ENCODE measurements at places on chromosomes 11 and 22.
A peak's percentile ranks its signal among the peaks of the same experiment; 100 is the strongest.

- DNase-seq = no peak
Observed at GRCh38 chr22:50569041-50569459, 6.3 kb upstream of the SYCE3 start.

DNA sequence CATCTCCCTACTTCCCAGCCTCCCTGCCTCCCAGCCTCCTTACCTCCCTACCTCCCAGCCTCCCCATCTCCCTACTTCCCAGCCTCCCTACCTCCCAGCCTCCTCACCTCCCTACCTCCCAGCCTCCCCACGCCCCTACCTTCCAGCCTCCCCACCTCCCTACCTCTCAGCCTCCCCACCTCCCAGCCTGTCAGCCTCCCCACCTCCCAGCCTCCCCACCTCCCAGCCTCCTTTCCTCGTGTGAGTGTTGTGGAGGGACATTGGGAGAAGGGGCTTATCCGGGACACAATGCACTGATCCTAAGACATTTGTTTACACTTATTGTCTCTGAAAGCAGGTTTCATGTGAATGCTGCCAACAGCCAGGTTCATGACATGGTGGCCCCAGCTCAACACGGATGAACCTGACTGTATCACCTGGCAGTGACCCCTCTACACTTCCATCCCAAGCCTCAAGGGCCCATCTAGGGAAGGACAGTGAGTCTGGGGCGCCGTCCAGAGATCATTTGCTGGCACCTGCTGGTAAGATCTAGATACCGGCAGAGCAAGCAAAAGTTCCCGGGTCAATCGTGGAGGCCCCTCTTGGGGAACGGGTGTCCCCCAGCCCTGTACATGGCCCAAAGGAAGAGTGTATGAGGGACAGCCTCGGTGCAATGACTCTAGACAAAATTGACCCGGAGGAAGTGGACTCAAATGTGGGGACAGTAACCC lies 34.5 kb upstream of the TH start:
- no peak for DNase-seq

DNA sequence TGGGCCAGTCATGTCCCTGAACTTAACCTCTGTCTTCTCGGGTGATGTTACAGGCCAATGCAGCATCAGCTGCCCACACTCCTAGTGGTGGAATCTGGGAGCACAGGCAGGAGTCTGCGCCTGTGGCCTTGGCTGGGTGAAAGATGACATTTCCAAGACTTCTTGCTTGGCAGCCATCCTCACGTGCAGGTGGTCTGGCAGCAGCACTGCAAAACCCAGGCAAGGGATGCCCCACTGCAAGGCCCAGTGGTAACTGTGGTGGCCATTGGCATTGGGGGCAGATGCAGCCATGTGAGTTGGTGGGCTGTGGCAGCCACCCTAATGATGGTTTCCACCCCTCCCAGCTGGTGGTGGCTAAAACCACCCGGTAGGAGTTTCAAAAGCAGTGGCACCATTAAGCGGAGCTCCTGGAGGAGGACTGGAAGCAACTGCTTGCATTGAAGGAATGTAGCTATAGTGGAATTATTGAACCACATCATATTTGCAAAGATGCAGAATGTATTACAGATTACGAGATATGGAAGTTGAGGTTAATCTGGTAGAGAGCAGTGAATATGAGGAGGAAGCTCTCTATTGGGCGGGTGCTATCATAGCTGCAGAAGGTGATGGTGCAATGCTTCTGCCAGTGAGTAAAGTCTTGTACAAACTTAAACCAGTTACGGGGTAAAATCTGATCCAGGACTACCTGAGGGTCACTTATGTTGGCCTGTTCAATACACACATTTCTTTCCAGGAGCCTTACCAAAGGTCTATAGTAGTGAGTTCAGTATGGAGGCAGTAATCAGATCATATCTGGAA lies 120.7 kb upstream of the TOP3B start:
- peak; percentile 26 for DNase-seq

GRCh38 chr22:31637447-31637890 lies 24.5 kb downstream of the PISD start:
- DNase-seq = no peak

DNA sequence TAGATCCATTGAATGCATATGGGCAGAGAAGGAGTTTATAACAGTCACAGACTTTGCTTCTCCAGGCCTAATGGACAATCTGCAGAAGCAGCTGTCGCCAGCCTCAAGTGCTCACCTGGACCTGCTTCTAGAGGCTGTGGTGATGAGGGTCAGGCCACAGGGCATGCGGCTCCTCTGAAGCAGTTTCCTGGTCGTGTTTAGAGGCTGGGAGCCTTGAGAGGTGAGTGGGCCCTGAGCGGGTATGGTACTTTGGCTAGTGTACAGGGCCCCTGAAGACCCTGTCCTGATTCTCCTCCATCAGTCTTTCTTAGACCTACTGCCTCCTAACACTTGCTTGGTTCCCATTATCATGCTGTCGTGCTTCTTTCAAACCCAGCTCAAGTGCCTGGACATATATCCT lies 41.2 kb downstream of the NXPE2 start:
- no peak for DNase-seq

DNA sequence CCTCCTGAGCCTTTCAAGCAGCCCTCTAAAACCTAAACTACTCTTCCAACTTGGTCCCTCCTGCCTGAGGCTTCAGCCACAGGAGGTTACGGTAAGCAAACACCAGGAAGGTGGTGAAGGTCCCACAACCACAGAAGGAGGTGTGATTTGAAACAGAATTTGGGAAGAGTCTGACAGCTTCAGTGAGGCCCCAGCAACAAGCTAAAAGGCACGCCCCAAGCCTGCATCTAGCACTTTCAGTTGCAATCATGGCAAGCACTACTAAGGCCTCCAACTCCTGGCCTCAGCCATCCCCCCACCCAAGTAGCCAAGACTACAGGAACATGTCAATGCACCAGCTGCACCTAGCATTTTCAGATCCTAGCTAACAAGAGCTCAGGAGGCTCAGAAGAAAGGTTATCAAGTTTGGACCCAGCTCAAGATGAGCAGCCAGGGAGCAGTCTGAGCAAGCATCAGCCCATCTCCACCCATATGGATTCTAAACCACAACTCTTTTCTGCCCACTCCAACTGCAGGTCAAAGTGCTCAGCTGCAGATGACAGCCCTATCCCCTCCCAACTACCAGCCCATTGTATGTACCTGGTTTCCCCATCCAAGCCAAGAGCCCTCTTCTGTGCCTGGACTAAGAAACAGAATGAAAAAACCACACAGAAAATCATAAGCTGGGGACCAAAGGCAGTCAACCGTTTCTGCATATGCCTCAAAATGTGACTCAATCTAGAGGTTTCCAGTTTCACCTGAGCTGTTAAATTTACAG lies 10.4 kb upstream of the AHNAK start:
- DNase-seq = peak; percentile 36

Data from GM23248 (cell line).